Stimulated activated CD8-positive, alpha-beta memory T cell treated with anti-CD3 and anti-CD28 coated beads, Interleukin-7, amount 100 ng/mL, for 24 hours (primary cell): ENCODE measurements at places on chromosomes 16 and 17.

- DNase-seq, result no peak
Measured at GRCh38 chr17:5598457-5598856, 14.1 kb upstream of the NLRP1 start.

GRCh38 chr16:84293406-84293805 lies 1.3 kb upstream of the WFDC1 start:
- DNase-seq, result no peak

DNA sequence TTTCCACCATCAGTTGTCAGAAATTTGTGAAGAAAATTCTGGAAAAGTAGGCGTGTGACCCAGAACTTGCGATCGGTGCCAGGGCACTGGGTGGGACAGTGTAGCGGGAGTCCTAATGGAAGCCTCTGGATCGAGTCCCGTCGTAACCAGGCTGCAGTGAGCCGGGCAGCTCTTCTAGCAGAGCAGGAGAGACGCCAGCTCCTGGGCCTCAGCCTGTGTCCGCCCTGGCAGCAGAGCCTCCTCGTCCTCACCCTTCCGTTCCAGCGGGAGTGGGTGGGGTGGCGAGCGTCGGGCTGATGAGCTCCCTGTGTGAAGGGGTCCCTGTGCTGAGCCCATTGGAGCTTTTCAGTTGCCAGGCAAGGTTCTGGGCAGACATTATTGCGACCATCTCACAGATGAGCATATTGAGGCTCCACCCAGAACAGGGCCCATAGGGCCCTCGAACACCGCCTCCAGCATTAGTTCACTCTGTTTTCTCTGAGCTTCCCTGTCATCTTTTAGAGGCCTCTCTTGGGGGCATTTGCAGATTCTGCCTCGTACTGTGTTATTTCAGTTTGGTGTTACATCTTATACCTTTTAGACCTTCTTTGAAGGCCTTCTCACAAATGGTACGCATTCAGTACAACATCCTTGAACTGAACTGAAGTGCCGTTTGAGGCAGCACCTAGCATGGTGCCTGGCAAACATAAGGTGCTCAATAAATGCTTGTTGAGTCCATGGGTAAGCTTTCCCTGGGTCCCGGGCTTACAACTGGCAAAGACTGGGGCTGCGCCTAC lies 207.1 kb upstream of the CIBAR2 start:
- no peak for DNase-seq

DNA sequence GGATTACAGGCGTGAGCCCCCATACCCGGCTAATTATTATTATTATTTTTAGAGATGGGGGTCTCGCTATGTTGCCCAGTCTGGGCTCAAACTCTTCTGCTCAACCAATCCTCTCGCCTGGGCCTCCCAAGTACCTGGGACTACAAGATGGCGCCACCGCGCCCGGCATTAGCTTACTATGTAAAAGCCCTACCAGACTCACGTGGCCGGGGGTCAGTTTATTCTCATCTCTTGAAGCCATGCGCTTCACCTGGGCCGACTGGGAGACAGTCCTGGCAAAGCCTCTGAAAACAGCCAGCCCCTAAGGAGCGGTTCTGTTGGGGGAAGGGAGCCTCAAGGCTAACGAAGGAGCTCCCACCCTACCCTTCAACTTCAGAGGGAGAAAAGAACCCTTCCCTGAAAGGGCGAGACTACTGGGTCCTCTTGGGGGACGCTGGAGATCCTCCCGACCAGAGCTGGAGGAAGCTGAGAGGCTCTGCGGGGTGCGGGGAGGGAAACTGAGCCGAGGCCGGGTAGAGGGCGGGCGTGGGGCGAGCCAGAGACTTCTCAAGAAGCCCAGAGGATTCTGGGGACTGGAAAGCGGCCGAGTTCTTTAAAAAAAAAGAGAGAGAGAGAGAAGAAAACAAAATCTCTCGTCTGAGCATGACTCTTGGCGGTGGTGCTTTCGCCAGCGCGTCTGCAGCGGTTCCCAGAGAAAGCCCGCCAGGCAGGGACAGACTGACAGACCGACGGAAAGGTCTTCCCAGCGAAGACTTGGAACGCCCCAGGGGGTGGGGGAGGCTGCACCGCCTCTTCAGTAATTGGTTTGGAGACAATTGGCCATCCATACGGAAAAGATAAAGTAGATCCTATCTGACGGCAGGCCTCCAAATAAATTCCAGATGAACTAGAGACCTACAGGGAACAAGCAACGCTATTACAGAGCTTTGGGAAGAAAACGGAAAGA lies 5.6 kb upstream of the TUBG2 start:
- no peak for DNase-seq

DNA sequence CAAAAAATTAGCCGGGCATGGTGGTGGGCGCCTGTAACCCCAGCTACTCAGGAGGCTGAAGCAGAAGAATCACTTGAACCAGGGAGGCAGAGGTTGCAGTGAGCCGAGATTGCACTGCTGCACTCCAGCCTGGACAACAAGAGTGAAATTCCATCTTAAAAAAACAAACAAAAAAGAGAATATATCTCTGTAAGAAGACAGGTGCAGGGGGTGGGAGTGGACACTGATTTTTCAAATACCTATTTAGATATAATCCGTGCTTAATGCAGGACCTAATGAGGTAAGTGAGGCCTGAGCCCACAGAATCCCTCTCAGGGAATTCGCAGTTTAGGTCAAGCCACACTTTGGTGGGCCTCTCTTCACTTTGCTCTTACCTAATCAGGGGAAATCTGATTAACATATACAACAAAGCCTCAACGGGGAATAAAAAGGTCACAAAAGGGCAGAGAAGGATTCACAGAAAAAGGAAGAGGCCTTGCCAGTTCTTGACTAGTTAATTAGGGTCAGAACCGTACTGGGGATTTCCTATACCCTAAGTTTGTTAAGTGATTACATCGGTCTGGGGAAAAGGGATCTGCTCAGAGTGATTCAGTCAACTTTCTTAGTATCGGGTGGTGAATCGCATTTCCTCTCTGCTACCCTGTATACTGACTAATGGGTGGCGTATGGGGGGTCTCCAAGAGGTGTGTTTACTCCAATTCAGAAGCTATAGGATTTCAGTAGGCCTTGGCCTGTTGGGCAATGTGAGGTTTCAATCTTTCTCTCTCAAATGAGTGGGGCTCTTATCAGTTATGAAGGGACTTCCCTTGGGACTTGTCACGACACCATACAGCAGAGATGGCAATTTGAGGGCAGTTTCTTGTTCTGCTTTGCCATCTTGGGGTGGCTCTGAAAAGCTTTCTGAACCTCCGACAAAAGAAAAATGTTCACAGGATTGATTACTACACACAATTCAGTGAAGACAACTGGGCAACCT lies 1.9 kb upstream of the NFAT5 start:
- peak; percentile 25 for DNase-seq

DNA sequence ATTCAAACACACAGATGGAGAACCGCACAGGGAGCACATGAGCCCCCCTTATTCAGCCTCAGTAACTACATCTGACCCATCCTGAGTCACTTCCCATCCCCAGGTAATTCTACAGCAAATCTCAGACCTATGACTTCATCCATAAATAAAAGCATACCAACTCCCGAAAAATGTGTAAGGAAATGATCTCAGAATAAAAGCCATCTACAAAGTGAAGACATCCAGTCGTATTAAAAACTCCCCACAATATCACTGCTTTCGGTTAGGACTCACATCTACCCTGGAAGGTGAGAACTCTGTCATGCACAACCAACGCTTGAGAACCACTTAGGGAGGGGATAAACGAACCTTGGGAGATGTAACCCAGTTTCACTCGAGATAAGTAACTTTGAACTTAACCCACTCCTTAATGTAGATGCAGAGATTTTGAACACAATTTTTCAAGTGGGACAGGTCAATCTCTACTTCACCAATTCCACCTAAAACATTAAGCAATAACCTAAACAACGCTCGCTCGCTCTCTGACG lies 1.3 kb downstream of the USP36 start:
- DNase-seq, result no peak

DNA sequence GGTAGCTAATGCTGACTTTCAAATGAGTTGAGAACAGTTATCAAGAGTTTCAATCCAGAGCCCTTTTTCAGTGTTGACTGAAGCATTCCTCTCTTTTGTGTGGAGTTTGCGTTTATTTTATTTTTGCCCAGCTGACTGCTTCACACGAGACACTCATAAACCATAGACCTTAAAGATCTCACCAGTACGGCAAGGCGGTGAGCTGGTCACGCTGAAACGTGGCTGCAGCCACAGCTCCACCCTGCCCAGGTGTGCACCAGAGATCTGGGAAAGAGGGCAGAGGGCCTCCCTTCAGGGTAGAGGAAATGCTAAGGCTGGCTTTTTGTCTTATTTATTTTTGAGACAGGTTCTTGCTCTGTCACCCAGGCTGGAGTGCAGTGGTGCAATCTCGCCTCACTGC lies 112.2 kb downstream of the AATF start:
- DNase-seq, result no peak

GRCh38 chr17:82716203-82717010 lies at the start of gene FN3KRP:
TSS of gene FN3KRP (plus strand) at chr17:82716706. CDS start at chr17:82716756, 50 bp downstream.
- DNase-seq, result peak; percentile 93

DNA sequence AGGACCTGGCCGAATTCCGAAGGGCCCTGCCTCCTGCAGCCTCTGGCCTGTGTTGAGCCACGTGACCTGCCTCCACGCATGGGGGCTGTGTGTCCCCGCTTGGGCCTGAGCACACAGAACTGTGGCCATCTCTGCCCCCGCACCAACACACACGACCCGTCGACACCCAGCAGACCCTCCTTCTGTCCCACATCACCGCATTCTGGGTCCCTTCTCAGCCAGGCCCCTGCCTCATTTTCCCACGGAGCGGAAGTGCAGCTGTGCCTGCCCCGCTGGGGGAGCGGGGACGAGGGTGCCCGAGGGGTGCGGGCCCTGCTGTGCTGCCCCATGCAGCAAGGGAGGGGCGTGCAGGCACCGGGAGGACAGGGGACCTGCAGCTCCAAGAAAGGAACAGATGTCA lies 18.4 kb downstream of the NDUFAF8 start:
- DNase-seq, result no peak

- DNase-seq, result no peak
Measured at GRCh38 chr17:60079401-60080243, 901 bp upstream of the HEATR6 start.

GRCh38 chr17:66549731-66550207 lies 247.4 kb downstream of the PRKCA start:
- DNase-seq, result no peak

DNA sequence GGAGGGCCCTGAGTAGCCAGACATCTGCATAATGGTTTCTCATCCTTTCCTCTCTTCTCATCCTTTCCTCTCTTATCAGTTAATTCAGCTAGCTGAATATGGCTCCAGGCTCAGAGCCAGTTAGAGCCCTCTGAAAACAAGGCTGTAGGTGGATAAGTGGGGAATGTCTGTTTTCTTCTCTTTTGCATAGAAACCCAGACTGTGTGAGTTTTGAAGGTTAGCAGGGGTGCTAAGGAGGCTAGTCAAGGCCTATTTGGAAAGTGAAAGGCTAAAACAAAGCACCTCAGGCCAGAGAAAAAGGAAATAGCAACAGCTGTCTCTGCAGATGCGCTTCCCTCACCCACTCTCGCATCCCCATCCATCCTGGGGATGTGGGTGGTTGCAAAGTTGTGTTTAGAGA lies 420.9 kb downstream of the SHISA9 start:
- no peak for DNase-seq
